ENCODE measurements at places on chromosomes 5 and 9.

- DNase-seq = no peak
These were observed 140.9 kb downstream of the ZNF608 start for GRCh38 chr5:124605541-124605940.

DNA sequence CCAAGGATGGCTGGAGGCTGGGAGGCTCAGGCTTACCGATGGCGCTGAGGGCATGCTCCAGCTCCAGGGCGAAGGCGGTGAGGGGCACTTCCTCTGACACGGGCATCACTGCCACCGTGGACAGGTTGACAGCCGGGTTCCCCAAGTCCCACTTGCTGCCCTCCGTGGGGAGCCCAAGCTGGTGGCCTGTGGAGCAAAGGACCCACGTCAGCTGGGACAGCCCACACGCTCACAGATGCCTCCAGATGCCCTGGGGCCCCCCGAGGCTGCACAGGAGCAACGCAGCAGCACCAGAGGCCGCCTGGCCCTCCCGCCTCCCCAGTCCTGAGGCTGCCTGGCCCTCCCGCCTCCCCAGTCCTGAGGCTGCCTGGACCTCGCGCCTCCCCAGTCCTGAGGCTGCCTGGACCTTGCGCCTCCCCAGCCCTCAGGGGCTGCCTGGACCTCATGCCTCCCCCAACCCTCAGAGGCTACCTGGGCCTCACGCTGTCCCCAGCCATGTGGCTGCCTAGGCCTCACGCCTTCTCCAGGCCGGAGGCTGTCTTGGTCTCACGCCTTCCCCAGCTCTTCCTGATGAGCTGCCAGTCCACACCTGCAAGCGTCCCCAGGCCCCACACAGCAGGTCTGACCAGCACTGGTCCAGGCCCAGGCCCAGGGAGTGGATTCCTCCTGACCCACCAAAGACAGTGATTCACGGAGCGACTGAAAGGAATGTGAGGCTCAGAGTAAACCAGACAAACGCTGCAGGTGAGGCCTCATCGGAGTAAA, 25.6 kb upstream of the NSMF start:
- DNase-seq = no peak

GRCh38 chr9:96169484-96169883, 132.5 kb downstream of the HSD17B3 start:
- peak; percentile 69 for DNase-seq

DNA sequence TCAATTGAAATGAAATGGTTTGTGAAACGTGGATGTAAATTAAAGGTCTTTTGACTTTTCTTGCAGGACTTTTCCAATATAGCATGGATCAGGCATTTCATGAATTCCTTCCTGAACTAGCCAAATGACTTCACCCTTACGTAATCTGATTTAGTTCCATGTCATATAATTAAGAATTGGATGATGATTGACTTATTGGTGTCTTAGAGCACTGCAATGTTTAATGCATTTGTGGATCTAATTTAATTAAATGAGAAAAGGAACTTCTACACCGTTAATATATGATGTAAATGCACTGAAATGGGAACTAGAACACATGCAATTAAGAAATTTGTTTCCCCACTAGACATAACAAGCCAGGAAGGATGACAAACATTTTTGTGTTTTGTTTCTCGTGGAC, 228.8 kb downstream of the FBXL7 start:
- no peak for DNase-seq

Data from H9 (cell line).